ENCODE measurements at places on chromosomes 3 and 15.

- no peak for DNase-seq
Observed at GRCh38 chr3:25130724-25131520, 297.1 kb upstream of the RARB start.

DNA sequence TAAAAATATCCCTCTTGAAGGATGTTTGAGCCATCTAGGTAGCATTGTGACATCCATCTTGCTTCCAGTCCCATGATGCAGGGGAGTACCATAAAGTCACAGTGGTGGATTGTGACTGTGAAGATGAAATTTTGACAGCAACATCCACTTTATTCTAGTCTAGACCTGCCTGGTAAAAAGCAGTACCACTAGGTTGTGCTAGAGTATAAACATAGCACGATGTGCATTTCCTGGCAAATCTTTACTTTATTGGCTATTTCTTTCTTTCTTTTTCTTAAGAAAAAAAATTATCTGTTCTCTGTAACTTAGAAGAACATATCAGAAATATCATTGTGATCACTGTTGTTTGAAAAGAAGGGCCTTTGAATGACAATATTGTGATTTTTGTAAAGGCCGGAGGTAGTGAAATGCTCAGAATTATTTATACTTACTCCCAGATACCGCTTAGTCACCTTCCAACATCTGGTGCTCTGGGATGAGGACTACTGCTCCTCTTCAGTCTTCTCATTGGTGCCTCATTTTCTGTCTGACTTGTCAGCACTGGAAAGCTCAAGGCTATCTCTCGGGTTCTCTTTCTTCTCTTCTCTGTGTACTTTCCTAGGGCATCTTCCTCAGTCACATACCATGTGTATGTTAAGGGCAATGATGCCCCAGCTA, 35.6 kb downstream of the AGBL1 start:
- no peak for DNase-seq

DNA sequence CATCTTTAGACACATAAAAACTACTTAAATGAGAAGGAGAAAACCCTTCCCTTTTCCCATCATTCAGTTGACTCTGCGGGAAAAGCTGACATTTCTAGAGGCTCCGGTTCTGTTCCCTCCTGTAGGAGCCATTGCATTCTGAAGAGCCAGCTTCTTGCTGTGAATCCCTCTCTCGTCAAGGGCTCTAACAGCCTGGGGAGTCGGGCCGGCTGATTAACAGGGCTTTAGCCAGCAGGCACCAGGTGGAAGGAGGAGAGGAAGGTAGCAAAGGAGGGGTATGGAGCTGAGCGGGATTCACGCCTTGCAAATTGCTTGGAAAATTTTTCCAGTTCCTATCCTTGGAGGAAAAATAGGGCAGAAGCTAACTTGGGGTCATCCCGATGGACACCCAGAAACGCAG, 108.3 kb upstream of the UBE2E1 start:
- DNase-seq = no peak

DNA sequence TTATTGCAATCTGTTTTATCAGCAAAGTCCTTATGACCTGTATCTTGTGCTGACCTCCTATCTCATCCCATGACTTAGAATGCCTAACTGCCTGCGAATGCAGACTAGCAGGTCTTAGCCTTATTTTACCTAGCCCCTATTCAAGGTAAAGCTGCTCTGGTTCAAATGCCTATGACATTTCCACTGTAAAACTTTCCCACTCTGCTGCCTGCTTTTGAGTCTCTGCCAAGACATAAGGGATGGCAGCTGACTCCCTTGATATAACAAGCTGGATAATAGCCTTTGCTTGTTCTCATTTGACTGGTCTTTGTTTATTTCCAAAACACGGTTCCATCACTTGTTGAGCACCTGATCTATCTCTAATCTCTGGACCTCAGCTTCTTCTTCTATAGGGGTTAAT, 131.9 kb upstream of the STRIT1 start:
- no peak for DNase-seq

DNA sequence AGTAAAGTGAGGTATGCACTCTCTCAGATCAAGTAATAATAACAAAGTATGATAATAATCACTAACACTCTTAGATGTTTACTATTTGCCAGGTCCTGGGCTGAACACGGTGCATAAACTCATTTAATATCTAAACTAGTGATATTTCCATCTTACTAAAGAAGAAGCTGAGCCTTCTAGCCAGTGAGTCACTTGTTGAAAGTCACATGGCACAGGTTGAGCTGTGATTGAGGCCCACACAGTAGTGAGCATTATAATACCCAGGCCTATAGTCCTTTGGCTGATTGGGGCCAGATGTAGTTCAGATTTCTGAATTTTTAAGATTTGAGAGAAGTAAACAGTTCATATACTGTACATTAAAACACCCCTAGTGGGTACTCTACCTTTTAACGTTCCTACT, 93.2 kb upstream of the CCDC80 start:
- DNase-seq = no peak

GRCh38 chr3:119613872-119614271, 16.2 kb downstream of the PLA1A start:
- no peak for DNase-seq

DNA sequence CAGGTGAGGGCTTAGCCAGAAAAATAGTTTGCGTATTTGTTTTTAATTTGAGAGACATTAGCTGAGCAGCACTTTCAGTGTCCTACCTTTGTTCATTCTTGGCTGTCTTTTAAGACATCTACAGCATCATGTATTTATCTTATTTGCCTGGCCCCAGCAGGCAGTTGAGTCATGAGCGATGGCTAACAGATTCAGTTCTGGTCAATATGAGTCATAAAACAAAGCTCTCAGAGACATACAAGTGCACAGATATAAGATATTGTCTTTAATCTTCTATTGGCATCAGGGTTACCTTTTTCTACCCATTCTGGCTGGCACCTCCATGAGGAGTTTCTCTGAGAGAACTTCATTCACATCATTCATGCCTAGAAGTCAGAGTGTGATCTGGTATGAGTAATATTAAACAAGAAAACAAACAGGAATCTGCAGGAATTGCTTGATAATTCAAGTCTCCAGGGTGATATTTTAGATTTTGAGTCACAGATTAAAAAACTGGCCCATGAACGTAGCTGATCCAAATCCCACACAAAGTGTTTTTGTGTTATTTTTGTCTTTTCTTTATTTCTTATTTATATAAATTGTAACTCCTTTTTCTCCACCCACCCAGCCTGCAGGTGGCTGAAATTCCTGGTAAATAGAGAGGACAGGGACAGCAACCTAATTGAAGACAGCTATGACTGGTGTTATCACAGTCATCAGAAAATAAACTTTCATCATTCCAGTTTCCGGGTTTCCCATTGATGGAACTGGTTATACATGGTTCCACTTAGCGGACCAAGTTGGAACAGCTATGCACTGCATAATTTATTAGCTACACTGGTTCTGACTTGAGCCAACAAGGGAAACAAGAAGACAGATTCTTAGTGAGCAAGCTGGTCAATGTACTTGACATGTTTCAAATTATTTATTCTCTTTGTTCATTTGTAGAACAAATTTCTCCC, 47.3 kb downstream of the PLSCR2 start:
- no peak for DNase-seq

Measured in hematopoietic multipotent progenitor cell treated with erythropoietin and hydrocortisone succinate and interleukin-3 and kit ligand, for 4 days (in vitro differentiated cells).